Stimulated activated CD4-positive, alpha-beta T cell treated with anti-CD3 and anti-CD28 coated beads, TNF-alpha, amount 100 ng/mL, for 4 hours (primary cell): ENCODE measurements at places on chromosomes 1 and 21.

DNA sequence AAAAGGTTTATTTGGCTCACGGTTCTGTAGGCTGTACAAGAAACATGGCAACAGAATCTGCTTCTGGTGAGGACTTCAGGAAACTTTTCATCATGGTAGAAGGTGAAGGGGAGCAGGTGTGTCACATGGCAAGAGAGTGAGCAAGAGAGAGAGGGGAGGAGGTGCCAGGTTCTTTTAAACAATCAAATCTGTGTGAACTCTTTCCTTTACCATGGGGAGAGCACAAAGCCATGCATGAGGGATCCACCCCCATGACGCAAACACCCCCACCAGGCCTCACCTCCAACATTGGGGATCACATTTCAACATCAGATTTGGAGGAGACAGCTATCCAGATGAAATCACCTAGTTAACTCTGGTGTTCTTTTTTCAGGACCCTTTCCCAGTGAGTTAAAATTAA is 103.6 kb downstream of the GALNT2 start:
- DNase-seq: no peak

GRCh38 chr1:228393268-228393701 is 13.3 kb downstream of the TRIM11 start:
- DNase-seq: no peak

GRCh38 chr1:158007667-158008386 is 14.4 kb downstream of the KIRREL1 start:
- no peak for DNase-seq

DNA sequence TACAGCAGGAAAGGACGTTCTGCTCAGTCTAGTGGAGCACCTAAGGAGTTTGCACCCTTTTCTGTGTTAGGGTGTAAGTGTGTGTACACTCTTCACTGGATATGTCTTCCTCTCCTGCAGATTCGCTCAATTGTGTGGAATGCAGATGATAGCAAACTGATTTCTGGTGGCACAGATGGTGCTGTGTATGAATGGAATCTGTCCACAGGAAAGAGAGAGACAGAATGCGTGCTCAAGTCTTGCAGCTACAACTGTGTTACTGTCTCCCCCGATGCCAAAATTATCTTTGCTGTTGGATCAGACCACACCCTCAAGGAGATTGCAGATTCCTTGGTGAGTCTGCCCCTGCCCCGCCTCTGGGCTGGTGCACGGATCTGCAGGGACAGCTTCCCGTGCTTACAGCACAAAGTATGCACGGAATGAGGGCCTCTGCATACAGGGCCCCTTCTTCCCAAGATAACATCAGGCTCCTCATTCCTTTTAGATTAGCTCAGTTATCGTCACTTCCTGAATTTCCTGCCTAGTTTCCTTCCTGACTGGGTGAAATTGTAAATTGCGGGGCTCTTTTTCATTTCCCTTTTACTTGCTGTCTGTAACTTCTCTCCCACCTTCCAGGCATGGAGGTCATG is 34.6 kb downstream of the CFAP57 start:
- DNase-seq: no peak

DNA sequence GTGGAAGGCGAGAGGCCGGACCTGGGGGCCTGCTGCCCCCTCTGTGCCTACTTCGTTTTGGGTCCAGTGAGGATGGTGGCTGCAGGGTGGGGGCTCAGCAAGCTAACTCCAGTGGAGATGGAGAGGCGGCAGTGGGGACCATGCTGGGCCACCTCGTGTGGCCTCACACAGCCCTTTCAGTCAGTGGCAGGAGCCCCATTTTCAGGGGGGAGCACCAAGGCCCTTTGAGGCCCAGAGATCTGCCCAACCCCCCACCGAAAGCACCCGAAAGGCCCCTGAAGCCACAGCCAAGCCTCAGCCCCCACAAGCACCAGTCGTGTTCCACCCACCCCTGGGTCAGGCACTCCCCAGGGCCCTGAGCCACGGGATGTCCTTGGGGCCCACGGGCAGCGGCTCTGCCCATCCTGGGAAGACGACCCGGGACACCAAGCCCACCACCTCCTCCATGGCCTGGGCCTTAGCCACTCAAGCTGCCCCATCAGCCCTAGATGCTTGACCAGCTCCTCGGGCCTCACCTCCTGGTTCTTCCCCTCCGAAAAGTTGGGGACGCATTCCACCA is 345 bp downstream of the FTCD start:
- no peak for DNase-seq

- no peak for DNase-seq
Measured at GRCh38 chr1:116993286-116993685, 8.3 kb upstream of the CD101 start.

DNA sequence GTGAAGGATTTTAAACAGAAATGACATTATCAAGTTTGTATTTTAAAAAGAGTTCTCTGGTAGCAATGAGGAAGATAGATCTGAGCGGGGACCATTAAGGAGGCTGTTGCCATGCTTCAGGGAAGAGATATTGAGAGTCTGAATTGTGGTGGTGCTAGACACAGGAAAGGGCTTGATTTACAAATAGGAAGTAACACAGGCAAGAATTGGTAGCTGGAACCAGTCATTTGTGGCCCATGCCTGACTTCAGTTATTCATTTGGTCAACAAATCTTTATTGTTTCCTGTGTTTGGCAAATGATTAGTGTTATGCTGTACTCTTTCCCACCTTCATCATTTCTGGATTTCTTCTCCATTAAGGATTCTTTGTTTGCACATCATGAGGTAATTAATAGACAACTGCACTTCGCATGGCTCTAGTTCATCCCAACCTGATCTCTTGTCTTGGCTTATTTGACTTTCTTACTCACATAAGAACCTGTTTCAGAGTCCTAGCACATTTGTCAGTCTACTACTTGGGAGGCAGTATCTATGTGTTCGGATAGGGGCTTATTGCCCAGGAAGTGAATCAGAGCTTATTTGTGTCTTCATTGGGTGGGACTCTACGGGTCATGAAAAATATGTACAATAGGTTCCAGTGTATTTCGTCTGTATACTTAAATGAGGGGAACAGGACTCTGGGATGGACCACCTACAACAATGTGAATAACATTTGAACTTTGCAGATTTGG is 32.3 kb downstream of the EEIG2 start:
- no peak for DNase-seq

- DNase-seq: no peak
Measured at GRCh38 chr1:204261746-204262505, 48.1 kb upstream of the GOLT1A start.

GRCh38 chr1:247212627-247213617 is 41.1 kb upstream of the ZNF124 start:
- no peak for DNase-seq

- no peak for DNase-seq
Measured at GRCh38 chr1:235313931-235314678, 13.9 kb downstream of the ARID4B start.

- no peak for DNase-seq
Measured at GRCh38 chr1:43144237-43144636, 27.9 kb downstream of the EBNA1BP2 start.

DNA sequence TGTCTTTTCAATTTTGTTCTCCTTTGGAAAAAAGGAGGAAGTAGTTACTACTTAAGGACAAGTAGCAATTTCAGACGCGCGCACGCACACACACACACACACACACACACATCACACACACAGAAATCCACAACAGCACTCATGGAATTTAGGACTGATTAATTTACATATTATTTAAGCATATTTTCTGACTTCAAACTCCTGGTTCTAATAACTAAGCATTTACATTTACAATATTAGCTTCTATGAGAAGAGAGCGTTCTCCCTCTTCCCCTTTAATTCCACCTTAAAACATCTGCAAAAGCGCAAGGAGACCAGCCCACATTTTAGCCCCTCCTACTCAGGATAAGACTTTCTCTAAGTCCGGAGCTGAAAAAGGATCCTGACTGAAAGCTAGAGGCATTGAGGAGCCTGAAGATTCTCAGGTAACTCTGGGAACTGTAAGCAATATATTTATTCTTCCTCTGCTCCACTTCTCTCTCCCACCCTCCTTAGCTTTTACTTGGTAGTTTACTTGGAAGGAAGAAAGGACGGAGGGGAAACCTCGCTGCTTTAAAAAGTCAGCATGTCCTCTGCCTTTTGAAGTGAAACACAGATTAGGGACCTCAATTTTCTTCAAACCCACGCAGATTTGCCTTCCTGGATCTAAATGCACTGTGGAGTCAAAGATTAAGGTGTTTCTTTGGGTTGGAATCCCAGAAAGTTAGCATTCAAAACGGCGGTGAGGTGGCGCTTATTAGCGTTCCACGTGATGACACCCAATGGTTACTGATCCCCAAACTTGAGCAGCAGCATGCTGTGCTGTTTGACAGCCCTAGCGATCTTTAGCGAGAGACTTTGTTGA is at the start of gene PLA2G4A:
TSS of gene PLA2G4A (plus strand) at position 339 of the 844 bp plus-strand sequence. CDS start 25,406 bp downstream, outside the sequence.
- no peak for DNase-seq

- DNase-seq: no peak
Measured at GRCh38 chr1:91795591-91796389, 90.2 kb downstream of the TGFBR3 start.

- DNase-seq: no peak
Measured at GRCh38 chr1:9269721-9270120, 23.0 kb upstream of the SPSB1 start.

DNA sequence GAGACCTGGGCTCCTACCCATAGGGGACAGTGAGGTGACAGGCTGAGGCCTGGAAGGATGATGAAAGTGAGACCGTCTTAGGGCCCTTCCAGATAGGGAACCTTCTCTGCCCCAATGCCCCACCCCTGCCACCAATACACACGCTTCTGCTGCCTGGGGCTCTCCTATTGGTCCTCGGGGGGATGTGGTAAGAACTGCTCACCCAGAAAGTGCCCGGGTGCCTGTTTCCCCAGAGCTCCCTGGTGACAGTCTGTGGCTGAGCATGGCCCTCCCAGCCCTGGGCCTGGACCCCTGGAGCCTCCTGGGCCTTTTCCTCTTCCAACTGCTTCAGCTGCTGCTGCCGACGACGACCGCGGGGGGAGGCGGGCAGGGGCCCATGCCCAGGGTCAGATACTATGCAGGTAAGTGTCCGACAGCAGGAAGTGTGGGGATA is 948 bp downstream of the SEMA4A start:
- DNase-seq: no peak

DNA sequence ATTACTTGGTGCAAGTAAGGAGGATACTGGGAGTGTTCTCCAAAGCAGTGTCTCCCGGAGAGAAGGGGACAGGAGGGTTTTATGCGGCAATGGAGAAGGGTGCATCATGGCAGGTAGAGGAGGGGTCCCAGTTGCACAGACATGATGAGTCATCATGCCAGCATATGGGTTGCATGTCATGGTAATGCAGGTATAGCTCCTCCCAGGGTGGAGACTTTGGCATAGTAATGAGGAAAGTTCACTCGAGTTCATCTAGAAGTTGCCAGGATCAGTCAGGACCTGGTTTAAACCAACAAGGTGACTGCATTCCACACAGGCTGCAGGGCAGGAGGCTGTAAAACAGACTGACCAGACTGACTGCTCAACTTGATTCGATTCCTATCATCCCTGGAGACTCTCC is 355.7 kb upstream of the DUSP10 start:
- no peak for DNase-seq

DNA sequence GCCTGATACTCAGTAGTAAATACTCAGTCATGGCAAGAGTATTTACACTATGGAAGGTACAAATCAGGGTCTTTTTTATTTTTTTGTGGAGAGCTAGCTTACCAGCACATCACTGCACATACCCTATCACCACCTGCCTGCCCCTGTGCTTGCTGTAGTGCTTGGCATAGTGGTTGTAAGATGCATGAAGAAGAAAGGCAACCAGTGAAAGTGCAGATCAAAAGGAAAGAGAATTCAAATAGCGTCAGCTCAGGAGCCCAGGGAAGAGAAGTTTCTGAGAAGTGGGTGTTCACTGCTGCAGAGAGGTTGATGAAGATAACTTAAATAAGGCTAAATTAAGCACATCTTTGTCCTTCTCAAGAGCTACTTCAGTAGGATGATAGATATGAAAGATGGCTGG is 76.0 kb downstream of the DTL start:
- DNase-seq: no peak

GRCh38 chr1:179094818-179095217 is 12.9 kb downstream of the TOR3A start:
- no peak for DNase-seq

DNA sequence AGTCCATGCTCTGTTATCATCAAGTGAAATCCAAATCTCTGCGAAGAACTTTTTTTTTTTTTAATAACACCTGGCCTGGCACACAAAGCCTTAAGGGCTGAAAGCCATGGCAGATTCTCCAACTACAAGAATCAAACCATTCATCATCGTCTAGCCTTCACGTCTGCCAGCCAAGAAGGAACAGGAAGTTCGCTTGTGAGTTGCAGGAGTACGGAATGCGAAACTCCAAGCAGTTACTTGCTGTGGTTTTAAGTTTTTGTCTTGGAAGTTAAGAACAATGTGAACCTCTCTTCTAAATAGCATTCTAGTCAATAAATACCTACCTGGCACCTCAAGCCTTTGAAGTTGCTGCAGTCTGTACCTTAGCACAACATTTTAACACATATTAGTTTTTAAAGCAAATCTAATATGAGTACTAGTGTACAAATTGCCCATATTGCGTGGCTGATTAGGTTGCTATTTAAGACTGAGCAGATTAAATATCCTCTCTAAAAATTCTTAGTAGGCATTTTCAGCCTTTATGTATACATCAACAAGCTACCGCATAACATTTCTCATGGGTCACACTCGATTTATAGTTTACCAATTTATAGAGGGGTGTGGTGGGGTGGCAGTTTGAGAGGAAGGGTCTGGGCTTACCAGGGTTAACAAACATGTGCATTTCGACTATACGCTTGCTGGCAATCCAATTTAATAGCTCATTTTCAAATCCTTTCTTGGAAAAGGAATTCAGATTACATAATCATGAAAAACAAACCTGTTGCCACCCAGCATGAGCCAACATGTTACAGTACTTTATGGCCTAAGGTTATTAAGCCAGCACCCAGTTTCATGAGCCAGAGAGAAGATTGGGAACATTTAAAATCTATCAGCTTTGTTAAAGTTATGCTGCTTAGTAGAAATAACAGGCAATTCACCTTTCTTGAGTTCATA is 22.2 kb upstream of the PTPN14 start:
- DNase-seq: no peak

GRCh38 chr1:170885551-170885950 is 49.8 kb upstream of the MROH9 start:
- DNase-seq: no peak

- DNase-seq: no peak
Measured at GRCh38 chr1:225865514-225865913, 16.7 kb downstream of the TMEM63A start.

GRCh38 chr1:226990133-226990716 is 50.1 kb downstream of the COQ8A start:
- DNase-seq: no peak

- DNase-seq: no peak
Measured at GRCh38 chr1:151222130-151222529, 23.8 kb downstream of the PIP5K1A start.

GRCh38 chr1:29708796-29709703 is 472.7 kb downstream of the PTPRU start:
- DNase-seq: no peak

GRCh38 chr1:180888870-180889269 is 23.8 kb upstream of the KIAA1614 start:
- DNase-seq: no peak

GRCh38 chr1:236391008-236391407 is 3.1 kb upstream of the EDARADD start:
- DNase-seq: no peak

GRCh38 chr21:14923468-14923867 is 141.3 kb downstream of the NRIP1 start:
- DNase-seq: no peak

- no peak for DNase-seq
Measured at GRCh38 chr21:27101523-27101922, 134.6 kb upstream of the ADAMTS5 start.

GRCh38 chr1:158124034-158124433 is 56.7 kb upstream of the CD1D start:
- DNase-seq: no peak
